Stimulated activated CD8-positive, alpha-beta memory T cell treated with anti-CD3 and anti-CD28 coated beads, Interleukin-2, amount 100 ng/mL, for 1 hour (primary cell): ENCODE measurements at places on chromosomes 5 and 9.

GRCh38 chr5:164561933-164562872 is 1056.8 kb downstream of the MAT2B start:
- DNase-seq: no peak

DNA sequence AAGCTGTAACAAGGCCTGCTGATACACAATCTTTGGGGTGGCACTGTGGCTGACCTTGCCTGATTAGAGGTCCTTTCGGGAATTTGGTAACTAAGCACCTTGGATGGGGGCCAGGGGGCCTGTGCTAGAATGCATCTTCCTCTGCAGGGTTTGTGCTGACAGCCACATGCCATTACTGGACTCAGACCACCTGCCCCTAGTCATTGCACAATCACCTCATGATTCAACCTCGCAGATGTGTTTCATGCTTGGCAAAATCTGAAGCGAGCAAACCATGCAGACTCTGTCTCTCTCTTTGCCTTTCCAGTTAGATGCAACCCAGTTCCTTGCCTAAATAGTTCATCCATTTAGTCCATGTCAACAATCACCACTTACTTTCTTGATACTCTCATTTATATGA is 96.5 kb upstream of the ERCC6L2 start:
- no peak for DNase-seq

GRCh38 chr5:66992547-66992946 is 204.1 kb downstream of the CD180 start:
- DNase-seq: no peak

DNA sequence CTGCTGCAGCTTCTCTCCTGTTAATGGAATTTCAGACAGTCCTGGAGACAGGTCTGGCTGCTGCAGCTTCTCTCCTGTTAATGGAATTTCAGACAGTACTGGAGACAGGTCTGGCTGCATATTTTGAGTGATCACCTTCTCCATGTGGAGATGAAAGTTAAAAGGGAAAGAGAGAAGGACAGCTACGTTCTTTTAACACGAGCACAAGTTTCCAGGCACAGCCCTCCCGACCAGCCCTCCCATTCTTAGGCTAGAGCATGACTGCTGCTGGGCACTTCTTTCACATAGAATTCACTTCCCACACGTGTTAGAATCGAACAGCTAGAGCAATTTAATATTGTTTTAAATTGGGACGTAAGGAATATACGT is 133.3 kb upstream of the DMRT1 start:
- no peak for DNase-seq

- no peak for DNase-seq
Measured at GRCh38 chr9:110078604-110079003, 129.4 kb downstream of the C9orf152 start.

- no peak for DNase-seq
Measured at GRCh38 chr5:72096602-72097188, 10.6 kb upstream of the MAP1B start.

DNA sequence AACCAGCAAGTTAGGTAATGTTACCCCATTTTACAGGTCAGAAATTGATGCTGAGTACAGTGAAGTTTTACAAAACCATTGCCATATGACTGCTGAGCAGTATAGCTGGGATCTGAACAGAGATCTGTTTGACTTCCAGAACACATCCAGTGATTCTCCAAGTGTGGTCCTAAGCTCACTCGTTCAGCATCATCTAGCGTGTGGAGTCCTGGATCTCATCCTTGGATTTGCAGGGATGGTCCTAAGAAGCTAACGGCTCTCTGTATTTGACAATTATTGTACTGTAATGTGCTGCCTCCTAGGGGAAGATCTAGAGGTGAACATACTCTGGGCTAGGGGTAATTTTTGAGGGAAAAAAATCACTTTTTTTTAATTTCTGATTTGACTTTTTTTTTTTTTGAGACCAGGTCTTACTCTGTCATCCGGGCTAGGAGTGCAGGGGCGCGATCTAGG is 1.4 kb downstream of the SLC26A2 start:
- DNase-seq: no peak

DNA sequence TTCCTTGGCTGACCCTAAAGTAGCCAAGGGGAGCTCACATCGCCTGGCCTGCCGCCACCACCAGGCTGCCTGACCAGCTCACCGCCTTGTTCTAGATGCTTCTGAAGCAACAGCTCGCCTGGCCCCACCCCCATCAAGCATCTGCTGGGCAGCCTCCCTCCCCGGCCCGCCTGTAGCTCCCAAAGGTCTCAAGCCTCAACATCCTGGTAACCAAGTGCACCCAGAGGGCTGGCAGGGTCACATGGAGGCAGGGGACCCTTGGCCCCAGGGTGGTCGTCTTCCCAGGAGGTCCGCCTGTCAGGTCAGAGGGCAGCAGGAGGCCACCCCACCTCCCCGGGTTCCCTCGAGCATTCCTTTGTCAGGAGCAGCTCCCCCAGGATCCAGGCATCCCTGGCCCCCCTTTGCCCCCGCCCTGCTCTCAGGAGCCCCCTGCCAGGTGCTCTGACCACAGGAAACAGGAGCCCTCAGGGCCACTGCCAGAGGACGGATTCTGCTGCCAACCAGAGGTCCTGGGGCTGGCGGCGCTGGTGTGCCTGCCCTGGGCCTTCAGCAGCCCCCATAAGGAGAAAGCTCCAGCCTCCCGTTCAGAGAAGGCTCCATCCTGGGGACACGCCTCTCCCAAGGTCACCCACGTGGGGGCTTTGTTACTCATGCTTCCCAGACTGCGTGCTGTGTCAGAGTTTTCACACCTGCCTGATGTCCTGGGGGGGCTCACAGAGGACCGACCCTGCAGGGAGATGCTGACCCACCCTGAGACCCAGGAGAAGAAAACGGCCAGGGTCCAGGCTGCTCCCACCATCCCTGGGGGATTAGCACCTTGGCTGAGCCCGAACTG is 3.5 kb upstream of the LRRC14B start:
- DNase-seq: no peak

DNA sequence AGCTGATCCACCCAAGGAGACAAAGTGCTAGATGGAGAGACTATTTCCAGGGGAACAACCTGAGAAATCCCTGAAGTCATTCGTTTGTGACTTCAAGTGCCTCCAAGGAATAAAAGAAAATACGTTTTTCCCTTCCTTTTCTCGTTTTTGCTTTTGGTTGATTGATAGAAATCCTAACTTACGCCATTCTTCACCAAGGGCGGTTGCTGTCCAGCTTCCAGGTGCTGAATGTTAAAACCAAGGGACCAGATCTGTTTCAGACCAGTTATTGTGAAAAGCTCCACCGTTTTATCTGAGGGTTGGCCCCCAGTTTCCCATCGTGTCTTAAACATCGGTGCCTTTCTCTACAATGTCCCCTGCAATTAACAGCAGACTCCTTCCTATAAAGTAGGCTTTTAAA is 600.7 kb upstream of the SGCD start:
- DNase-seq: no peak

DNA sequence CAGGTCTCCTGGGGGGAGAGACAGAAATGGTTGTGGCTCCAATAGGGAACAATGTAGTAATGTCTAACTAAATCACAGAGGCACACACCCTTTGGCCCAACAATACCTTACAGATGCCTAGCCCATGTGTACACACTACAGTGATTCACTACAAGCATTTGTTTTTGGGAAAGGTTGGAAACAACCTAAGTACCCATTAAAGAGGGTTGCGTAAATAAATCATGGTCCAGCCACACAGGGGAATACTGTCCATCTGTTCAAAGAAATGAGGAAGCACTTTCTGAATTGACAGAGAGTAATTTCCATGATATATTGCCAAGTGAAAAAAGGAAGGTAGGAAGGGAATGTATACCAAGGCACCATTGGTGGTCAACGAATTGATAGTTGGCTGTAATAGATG is 22.0 kb upstream of the GTF3C5 start:
- no peak for DNase-seq

DNA sequence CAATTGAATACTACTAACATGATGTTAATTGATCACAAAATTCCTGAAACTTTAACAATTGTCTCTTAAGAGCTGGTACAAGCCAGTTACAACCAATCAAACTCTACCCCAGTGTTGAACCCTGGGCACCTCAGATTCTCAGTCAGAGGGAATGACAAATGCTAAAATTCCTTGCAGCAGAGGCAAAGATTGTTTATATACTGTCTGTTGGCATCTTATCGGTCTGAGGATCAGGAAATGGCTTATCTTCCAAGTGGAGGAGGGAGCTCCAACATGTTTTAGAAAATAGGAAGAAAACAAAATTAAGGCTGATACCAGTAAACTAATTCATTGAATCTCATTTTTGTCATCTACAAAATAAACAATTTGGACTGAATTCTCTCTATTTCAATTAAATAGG is 527.8 kb upstream of the ZNF608 start:
- no peak for DNase-seq

DNA sequence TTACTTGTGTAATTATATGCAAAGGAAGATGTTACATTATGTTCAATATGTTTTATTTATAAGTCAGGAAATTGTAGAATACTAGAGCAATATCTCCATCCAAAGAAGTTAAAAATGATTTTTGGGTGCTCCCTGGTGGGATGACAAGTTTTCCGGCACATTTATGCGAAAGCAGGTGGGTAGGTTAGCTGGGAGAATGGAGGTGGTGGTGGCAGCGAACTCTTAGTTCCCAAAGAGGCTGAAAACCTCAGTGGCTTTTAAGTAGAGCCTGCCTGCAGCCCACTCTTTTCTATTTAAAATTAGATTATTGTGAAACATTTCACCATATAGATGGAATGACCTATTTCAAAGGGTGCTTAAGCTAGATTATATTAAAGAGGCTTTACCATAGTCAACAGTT is 51.8 kb downstream of the ANKRD33B start:
- DNase-seq: no peak

DNA sequence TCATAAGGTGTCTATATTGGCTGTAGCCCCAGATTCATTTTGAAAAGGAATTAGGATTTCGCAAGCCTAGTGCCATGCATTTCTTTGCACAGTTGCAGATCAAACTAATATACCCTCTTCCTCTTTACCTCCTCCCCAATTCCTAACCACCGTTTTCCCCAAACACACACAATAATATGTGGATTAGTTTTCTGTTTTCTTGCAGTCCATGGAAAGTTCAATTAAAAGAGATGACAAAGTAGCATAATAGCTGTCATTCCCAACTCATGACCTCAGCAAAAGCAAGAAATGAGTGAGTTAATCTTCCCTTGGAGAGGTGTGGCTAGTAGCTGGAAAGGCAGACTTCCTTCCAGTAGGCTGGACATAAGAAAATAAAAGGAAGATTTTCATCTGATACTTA is 349.1 kb downstream of the TMEM232 start:
- no peak for DNase-seq

DNA sequence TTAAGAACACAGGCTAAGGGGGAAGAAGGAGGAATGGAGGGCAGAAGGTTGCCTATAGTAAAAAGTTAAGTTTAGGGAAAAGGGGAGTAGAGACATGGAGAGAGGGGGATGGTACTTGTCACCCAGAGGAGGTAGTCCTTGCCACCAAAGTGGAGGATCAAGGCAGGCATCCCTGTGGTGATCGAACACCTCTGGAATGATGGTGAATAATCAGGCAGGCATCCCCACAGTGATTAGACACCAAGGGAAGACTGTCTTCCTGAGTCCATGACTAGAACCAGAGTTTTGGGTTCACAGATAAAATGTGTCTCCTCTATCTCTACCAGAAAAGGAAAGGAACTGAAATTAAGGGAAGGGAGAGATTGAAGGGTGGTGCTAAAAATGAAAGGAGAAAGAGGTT is 19.2 kb upstream of the HMGCS1 start:
- DNase-seq: no peak

DNA sequence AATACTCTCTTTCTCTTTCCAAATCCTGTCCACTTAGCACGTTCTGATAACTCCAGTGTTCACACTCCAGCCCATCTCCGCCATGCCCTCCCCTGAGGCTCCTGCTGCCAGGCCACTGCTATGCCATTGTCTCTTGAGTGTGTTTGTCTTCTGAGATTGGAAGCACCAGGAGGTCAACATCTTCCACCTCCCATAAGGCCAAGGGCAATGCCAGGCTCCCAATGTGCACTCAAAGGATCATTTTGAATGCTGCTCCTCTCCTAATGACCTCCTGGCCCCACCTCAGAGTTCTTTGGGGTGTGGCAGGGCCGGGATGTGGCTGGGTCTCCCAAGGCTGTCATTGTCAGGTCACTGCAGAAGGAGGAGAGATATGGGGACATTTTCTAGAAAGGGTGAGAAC is 19.5 kb downstream of the IGIP start:
- no peak for DNase-seq

DNA sequence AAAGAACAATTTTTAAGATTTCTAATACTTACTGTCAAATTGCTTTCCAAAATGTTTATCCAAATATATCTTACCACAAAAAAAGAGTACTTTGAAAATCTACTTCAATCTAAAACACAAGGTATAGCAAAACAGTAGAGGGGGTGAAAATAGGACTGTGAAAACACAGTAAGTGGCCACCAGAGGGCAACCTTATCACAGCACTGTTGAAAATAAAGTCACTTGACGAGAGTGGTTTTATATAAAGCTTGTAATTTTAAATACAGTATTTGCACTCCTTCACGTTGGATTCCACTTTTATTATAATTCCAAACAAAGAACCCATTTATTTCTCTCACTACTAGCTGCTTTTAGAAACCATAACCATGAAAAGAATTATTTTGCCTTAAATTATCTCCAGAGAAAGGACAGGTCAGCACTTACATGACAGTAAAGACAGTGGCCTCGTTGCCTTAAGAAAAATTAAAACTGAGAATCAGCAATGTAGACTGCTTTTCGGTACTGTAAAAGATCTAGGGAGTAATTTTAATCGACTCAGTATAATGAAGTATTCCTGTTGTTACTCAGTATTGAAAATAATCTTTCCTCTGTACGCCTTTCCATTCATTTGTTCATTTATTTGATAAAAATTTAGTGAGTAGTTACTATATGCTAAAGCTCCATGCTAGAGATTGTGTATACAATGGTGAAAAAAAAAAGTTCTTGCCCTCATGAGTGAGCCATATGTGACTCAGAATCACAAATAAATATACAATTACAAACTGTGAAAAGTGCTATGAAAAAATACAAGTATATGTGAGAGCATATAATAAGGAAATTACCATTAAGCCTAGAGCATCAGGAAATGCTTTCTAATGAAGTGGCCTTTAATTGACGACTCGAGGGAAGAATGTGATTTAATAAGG is 40.0 kb upstream of the CDK5RAP2 start:
- peak; percentile 25 for DNase-seq

- no peak for DNase-seq
Measured at GRCh38 chr9:27247756-27248155, 49.2 kb downstream of the EQTN start.

- no peak for DNase-seq
Measured at GRCh38 chr9:13186774-13187173, 92.7 kb downstream of the MPDZ start.

- DNase-seq: no peak
Measured at GRCh38 chr9:108434036-108434435, 421.8 kb downstream of the ACTL7B start.

- no peak for DNase-seq
Measured at GRCh38 chr5:1363160-1363559, 18.3 kb upstream of the CLPTM1L start.

DNA sequence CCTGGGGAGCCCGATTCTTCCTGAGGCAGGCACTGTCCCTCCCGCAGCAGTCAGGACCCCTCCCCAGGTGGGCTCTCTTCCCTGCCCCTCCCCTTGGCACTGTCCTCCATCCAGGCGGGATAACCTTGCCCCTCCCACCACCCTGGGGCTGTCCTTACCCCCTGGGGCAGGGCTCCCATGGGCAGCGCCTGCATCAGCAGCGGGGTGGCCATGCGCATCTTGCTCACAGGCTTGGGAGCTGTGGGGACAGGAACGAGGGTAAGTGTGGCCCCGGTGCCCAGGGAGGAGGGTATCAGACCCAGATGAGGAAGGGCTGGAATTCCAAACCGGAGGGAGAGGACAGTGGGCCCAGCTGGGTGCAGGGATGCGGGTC is 6.0 kb downstream of the CD74 start:
- no peak for DNase-seq
